Activated T-helper 2 cell treated with anti-CD3 and anti-CD28 coated beads, Interferon-gamma antibody, Interleukin-2, Interleukin-4, amounts not matched to agents 10 μg/mL and 5 μg/mL and 100 μg/mL, durations not matched to agents 14 hours and 24 hours and 36 hours (primary cell): ENCODE measurements at places on chromosomes 3 and 15. TPM values are rescaled to one million over a fixed set of nuclear protein-coding genes. Genes with fewer than 3 reads are reported as not detected.
A peak's percentile ranks its signal among the peaks of the same experiment; 100 is the strongest.

- DNase-seq = no peak
- H3K27me3 ChIP-seq = peaks cover 24% of the 10 kb centered on the region
- no peak overlapping the region for H3K27ac ChIP-seq
- H3K36me3 ChIP-seq = no peaks in the 10 kb centered on the region
- H3K4me3 ChIP-seq = no peak overlapping the region
Observed at GRCh38 chr15:91456251-91456718, 356.2 kb downstream of the SV2B start.

GRCh38 chr3:180934638-180935037 lies 22.2 kb downstream of the FXR1 start:
- peaks cover 42% of the 10 kb centered on the region for H3K36me3 ChIP-seq
- no peak overlapping the region for H3K4me3 ChIP-seq
- no peaks in the 10 kb centered on the region for H3K27me3 ChIP-seq
- H3K27ac ChIP-seq = no peak overlapping the region

DNA sequence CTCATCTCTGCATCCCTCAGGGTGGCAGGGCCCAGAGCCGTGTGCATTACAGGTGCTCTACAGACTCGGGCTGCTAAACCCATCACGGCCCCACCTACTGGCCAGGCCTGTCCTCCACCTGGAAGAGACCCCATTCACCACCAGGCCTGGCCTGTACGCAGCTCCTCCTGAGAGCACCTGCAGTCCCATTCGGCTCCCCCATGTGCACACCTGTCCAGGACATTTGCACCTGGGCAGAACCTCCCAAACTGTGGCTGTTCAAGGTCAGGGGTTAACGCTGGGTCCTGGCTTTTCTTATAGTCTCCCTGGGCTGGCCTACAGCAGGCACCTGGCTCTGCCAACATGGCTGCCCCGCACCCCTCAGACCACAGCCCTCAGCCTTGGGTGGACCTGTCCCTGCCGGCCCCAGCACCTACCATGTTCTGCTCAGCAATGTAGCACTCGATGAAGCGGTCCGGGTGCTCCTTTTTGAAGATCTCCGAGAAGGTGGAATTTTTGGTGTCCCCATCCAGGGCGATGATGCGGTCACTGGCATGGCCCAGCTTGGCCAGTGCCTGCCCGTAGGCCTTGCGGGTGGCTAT lies 25.7 kb downstream of the TKT start:
- H3K4me3 ChIP-seq = no peak overlapping the region
- no peak for DNase-seq
- H3K4me1 ChIP-seq = peaks cover under 1% of the 10 kb centered on the region
- H3K36me3 ChIP-seq = peaks cover 77% of the 10 kb centered on the region

DNA sequence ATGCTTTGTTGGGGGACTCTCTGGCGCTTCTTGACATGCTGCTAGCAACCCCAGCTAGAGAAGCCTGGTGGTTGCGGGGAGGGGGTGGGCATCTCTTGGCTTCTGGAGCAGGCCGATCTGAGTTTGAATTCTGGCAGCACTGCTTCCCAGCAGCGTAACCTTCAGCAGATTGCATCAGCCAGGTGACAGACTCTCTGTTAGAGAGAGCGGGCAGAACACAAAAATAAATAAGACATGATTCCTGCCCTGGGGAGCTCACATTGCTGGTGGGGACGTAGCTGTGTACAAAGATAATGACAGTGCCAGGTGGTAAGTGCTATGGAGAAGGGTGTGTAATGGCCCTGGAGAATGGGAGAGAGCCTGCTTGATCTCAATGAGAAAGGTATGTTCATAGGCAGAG lies 87.4 kb downstream of the THSD4 start:
- no peak overlapping the region for H3K4me3 ChIP-seq
- no peaks in the 10 kb centered on the region for H3K36me3 ChIP-seq
- no peak for DNase-seq

GRCh38 chr15:91243826-91244225 lies 143.8 kb downstream of the SV2B start:
- no peaks in the 10 kb centered on the region for H3K36me3 ChIP-seq
- H3K27me3 ChIP-seq = peaks cover 11% of the 10 kb centered on the region
- DNase-seq = no peak
- no peak overlapping the region for H3K27ac ChIP-seq
- H3K4me1 ChIP-seq = no peaks in the 10 kb centered on the region
- no peak overlapping the region for H3K4me3 ChIP-seq

DNA sequence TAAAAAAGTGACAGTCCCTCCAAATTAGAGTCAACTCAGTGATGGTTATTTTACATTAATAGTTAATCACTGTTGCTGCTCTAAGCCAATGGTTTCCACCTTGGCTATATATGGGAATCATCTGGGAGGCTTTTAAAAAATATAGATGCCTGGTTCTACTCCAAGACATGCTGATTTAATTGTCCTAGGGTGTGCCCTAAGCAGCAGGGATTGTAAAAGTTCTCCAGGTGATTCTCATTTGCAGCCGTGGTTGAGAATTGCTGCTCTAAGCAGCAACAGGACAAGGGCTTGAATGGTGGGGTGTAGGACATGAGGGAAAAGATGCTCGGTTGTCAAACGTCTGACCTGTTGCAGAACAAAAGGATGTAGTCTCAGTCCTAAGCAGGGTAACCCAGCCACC lies 405.1 kb upstream of the MCTP2 start:
- H3K27me3 ChIP-seq = no peaks in the 10 kb centered on the region
- no peak overlapping the region for H3K27ac ChIP-seq
- H3K36me3 ChIP-seq = no peaks in the 10 kb centered on the region
- no peaks in the 10 kb centered on the region for H3K4me1 ChIP-seq

GRCh38 chr15:31086344-31086743 lies 15.2 kb downstream of the TRPM1 start:
- peaks cover 9% of the 10 kb centered on the region for H3K27me3 ChIP-seq
- DNase-seq = no peak
- no peak overlapping the region for H3K4me3 ChIP-seq
- H3K27ac ChIP-seq = no peak overlapping the region

The UBA7 gene
- total RNA-seq = 92.0 and 95.7 TPM in 2 replicates

DNA sequence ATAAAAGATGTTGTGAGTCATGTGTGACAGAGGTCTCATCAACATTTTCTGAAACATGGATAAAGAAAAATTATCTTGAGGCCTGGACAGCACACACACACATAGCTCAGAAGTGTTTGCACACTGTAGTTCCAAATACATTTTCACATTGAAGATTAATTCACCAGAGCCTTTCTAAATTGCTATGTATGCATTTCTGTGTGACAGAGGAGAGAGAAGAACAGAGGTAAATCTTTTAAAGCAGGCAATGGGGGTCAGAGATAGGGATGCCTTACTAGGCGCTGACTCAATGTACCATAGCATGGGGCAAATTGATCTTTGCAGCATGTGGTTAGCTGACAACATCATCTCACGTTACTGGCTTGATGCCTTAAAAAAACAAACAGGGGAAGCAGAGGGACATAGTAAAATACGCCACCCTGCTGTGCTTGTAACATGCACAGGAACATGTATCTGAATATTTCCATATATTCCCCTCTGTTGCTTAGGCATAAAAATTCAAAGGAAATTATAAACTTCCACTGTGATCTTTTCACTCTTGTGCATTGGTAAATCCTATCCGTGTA lies 7.7 kb downstream of the POU1F1 start:
- no peak for DNase-seq
- peaks cover 9% of the 10 kb centered on the region for H3K27me3 ChIP-seq
- H3K4me3 ChIP-seq = no peak overlapping the region
- no peaks in the 10 kb centered on the region for H3K36me3 ChIP-seq

DNA sequence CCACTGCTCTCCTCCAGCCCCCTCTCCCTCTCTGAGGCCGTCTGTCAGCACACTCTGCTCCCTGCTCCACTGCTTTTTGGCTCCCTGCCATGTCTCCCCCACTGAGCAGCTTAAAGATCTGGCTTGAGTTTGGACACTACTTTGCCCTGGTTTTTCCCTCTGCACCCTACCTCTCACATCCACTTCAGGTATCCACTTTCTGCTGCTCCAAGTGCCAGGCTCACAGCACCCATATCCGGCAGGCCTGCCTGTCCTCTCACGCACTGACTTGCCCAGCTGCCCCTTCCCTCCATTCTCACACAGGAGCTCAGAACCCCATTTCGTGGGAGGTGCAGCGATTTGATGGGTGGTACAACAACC lies 3.7 kb downstream of the DUOX1 start:
- no peaks in the 10 kb centered on the region for H3K36me3 ChIP-seq
- no peak for DNase-seq
- H3K4me1 ChIP-seq = peaks cover 4% of the 10 kb centered on the region
- H3K27ac ChIP-seq = no peak overlapping the region
- peaks cover 59% of the 10 kb centered on the region for H3K27me3 ChIP-seq
- H3K4me3 ChIP-seq = no peak overlapping the region

The MUSTN1 gene
- 1.9 and 2.6 TPM in 2 replicates for total RNA-seq

The RARRES1 gene
- 0.21 and 0.64 TPM in 2 replicates for total RNA-seq

DNA sequence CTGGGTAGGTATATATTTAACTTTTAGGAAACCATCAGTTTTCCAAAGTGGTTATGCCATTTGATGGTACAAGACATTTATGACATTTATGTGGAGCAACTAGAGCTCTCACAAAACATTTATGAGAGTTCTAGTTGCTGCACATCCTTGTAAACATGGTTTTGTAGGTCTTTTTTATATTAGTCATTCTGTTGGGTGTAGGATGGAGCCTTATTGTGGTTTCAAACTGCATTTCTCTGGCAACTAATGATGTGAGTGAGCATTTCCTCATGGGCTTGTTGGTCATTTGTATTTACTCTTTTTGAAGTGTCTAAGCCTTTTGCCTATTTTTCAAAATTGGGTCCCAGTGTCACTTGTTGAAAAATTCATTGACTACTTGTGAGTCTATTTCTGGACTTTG lies 45.7 kb upstream of the MGLL start:
- H3K4me1 ChIP-seq = peaks cover 25% of the 10 kb centered on the region
- peaks cover 6% of the 10 kb centered on the region for H3K27me3 ChIP-seq
- H3K4me3 ChIP-seq = no peak overlapping the region
- H3K27ac ChIP-seq = peak overlapping the region; percentile 50

DNA sequence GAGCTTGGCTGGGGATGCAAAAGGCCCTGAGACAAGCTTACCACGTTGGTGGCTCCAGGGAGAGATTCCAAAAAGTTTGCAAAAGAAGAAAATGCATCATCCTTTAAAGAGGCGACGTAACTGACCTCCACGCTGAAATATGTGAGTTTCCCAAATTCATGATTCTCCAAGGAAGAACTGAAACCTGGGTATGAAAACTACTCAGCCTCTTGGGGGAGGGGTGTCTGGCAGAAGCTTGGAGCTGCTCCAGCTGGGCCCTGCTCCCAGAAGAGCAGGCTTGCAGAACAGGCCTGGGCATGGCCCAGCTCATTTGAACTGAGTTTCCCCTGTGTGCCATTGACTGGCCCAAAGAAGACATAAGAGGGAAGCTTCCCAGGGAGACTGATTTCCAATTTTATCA lies 20.5 kb downstream of the CPN2 start:
- DNase-seq = no peak
- no peak overlapping the region for H3K27ac ChIP-seq
- H3K4me1 ChIP-seq = peaks cover 8% of the 10 kb centered on the region
- peaks cover 18% of the 10 kb centered on the region for H3K27me3 ChIP-seq

The PAK6 gene
- 0.27 and 0.78 TPM in 2 replicates for total RNA-seq

- peak; percentile 47 for DNase-seq
- no peaks in the 10 kb centered on the region for H3K27me3 ChIP-seq
- H3K4me1 ChIP-seq = peaks cover 86% of the 10 kb centered on the region
- H3K36me3 ChIP-seq = peaks cover 89% of the 10 kb centered on the region
Observed at GRCh38 chr3:5194801-5195509, 7.4 kb downstream of the EDEM1 start.

The CRTAP gene
- 51.9 and 55.9 TPM in 2 replicates for total RNA-seq

GRCh38 chr15:70432924-70433495 lies 330.3 kb downstream of the UACA start:
- H3K27ac ChIP-seq = no peak overlapping the region
- no peaks in the 10 kb centered on the region for H3K36me3 ChIP-seq
- DNase-seq = no peak
- H3K27me3 ChIP-seq = peaks cover 28% of the 10 kb centered on the region
- H3K4me1 ChIP-seq = peaks cover 17% of the 10 kb centered on the region
- no peak overlapping the region for H3K4me3 ChIP-seq

DNA sequence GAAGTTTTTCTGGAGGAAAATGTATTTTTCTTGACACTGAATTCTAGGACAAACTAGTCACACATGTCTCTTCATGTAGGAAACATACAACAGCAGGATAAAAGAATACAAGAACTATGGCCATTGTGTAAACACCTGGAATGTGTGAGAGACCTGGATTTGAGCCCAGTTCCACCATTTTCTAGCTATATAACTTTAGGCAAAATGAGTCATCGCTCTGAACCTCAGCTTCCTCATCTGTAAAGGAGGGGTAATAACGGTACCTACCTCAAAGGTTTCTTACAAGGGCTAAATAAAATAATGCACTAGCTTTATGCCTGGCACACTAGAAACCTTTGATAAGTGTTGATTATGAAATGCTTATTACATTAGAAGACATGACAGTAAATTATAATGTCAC lies 57.8 kb downstream of the RIOX2 start:
- H3K4me1 ChIP-seq = peaks cover 15% of the 10 kb centered on the region
- no peak overlapping the region for H3K27ac ChIP-seq
- H3K36me3 ChIP-seq = peaks cover 50% of the 10 kb centered on the region
- H3K4me3 ChIP-seq = no peak overlapping the region

GRCh38 chr15:58039079-58040035 lies 26.2 kb downstream of the ALDH1A2 start:
- H3K36me3 ChIP-seq = no peaks in the 10 kb centered on the region
- DNase-seq = no peak
- no peak overlapping the region for H3K4me3 ChIP-seq
- peaks cover 45% of the 10 kb centered on the region for H3K27me3 ChIP-seq

The RASGRF1 gene
- 0.09 TPM in 1 of 2 replicates, not detected in the other for total RNA-seq

The UBAP1L gene
- 6.0 and 6.3 TPM in 2 replicates for total RNA-seq

DNA sequence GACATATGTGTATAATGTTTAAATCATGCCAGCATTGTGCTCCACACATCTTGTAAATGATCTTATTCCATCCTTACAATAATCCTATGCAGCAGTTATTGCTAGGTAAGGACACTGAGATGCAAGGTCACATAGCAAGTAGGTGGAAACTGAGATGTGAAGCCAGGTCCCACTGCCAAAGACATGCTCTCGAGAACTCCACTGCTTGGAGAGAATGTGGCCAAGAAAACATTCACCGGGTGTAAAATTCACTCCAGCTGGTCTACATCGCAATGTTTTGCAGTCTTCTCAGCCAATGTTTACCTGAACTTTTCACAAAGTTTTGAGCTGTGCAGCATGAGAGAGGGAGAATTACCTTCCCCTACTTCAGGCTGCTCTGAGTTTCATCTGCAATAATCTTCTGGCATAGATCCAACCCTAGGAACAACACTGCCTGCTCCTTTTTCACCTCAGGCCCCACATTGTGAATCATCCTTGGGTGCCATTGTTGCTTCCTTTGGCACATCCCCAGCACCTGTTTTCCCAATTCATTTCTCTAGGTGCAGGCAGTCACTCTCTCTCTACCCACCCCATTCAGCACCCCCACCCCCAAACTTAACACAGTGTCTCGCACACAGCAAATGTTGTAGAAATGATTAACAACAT lies 53.5 kb upstream of the PRTG start:
- no peak overlapping the region for H3K4me3 ChIP-seq
- no peaks in the 10 kb centered on the region for H3K36me3 ChIP-seq
- H3K27me3 ChIP-seq = no peaks in the 10 kb centered on the region
- peaks cover 2% of the 10 kb centered on the region for H3K4me1 ChIP-seq

- H3K27me3 ChIP-seq = no peaks in the 10 kb centered on the region
- H3K4me3 ChIP-seq = no peak overlapping the region
- H3K4me1 ChIP-seq = no peaks in the 10 kb centered on the region
- DNase-seq = no peak
Observed at GRCh38 chr3:7282988-7283387, 422.1 kb downstream of the GRM7 start.

The CD86 gene
- total RNA-seq = 4.8 and 6.8 TPM in 2 replicates
